NCI-H1930 (cell line): ENCODE measurements at places on chromosomes 16 and 17.

DNA sequence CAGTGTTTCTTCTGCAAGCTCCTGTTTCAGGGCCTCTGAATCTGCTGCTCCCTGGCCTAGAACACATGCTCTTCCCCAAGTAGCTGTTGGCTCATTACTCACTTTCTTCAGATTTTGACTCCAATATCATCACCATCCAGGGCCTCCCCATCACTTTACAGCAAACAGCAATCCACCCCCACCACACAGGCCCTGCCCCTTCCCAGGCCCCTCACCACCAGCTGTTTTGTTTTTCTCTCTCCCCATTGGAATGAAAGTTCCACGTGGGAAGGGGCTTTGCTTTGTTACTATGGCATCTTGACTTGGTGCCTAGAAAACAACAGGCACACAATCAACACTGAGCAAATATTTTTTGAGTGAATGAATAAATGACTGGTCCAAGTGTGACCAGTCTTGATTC, 4.0 kb downstream of the TMEM170A start:
- DNase-seq = no peak

DNA sequence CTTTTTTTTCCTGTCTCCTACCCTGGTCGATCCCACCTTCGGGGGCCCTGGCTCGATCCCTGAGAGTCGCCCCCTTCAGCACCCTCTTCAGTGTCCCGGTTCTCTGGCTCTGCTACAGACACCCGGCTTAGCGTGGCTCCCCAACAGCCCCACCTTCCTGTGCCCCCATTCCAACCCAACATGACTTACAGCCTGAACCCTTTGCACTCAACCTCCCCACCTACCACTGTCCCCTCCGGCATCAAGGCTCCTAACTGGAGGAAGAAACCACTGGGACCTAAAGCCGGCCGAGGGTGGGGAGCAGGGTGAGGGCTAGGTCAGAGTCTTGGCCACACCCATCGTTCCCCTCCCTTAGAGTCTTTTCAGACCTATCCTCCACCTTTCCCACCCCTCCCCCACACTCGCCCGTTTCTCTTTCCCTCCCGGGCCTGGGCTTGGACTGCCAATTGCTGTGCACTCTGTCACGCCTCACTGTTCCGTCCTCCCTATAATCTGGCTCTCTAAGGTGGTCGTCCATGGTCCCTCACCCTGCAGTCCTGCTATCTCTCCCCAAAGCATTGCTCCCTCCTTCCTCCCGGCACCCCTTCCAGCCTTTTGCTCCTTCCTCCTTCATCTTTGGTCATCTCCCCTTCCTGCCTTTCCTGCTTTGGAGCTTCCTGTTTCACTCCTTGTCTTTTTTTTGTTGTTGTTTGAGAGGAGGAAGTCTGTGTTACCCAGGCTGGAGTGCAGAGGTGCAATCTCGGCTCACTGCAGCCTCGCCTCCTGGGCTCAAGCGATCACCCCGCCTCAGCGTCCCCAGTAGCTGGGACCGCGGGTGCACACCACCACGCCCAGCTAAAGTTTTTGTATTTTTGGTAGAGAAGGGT, 890 bp upstream of the CLDN7 start:
- no peak for DNase-seq

- no peak for DNase-seq
These were observed 443.2 kb downstream of the XYLT1 start for GRCh38 chr16:17027488-17028129.

DNA sequence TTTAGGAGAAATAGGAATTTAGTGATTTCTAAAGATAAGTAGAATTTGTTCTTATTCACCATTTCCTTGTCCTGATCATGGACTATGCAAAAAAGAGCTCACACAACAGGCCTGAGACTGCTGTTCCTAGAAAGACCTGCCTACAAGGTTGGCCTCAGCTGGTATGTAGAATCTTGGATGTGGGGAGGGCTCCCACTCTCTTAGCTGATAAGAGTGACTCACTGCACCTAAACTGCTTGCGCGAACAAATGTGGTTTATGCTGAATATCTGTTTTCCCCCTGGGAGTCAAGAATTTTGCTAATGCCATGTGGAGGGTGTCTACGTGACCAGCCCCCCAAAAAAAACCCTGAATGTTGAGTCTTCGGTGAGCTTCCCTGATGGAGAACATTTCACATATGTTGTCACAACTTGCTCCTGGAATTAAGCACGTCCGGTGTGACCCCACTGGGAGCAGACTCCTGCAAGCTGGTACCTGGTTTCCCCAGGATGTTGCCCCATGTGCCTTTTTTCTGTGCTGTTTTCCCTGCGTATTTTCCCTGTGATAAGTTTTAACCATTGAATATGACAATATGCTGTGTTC, 68.8 kb upstream of the HSBP1 start:
- DNase-seq = no peak

DNA sequence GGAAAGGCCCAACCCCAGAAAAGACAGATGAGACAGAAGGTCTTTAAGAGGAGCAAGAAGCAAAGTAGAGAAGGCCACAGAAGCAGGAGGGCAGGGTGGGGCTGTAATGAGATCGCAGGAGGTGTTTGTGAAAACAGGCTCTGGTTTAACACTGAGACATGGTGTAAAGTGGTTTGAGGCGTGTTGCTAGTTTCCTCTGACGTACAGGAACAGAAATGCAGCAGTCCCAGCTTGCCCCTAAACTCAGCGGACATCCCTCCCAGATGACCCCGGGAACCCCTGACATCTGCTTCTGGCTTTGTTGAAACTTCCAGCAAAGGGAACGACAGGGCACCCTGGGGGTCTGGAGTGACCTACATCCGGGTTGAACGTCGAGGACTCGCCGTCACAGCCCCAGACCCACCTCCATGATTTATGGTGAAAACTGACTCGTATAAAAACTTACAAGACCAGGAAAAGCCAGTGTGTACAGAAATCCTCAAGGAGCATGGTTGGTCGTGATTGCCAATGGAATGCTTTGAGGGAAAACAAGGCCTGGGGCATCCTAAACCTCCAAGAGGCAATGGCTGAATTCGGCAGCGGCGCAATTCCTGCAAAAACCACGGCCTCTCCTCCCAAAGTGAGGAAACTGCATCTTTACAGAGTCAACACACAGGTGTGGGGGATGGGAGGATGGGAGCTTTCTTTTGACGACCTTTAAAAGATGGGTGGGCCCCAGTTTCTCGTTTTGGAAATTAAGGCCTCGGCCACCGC, 25.8 kb downstream of the LITAF start:
- no peak for DNase-seq

GRCh38 chr16:30948667-30949649, at the start of gene ORAI3:
TSS of gene ORAI3 (plus strand) at chr16:30949068. CDS start at chr16:30949290, 222 bp downstream.
- peak; percentile 44 for DNase-seq

DNA sequence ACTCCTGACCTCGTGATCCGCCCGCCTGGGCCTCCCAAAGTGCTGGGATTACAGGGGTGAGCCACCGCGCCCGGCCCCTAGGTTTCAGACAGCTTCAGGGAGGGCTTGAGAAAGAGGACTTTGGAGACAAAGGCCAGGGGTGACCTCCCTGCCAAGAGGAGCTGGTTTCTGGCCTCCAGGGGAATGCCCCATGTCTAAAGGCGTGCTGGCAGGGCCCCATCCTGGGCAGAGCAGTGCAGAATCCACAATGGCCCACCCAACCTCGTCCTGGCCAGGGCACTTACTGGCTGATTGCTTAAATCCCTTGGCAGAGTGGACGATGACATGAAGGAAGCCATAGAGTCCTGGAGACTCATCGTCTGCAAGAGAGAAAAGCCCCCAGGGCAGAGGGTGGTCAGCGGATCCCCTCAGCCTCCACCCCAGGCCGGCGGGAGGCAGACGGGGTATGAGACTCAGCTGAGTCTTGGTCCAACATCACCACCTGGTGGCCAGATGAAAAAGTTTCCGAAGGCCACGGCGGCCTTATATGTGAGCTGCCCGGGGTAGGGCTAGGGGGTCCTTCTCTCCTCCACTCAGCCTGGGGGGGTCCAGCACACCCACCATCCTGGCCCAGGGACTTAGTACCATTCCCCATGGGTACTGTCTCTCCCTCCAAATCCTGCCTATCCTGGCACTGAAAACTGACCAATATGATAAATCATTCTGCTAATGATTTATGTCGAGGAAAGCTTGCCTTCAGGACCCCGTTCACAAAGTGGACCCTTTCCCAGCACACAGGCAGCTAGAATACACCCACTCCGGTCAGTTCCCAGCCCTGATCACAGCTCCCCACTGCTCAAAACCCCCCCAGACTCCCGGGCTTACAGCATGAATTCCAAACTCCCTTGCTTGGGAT, 59.1 kb downstream of the TIMM22 start:
- peak; percentile 33 for DNase-seq

- DNase-seq = no peak
These were observed 8.3 kb upstream of the RBFOX3 start for GRCh38 chr17:79619196-79619595.

GRCh38 chr17:82804442-82805191, 35.2 kb downstream of the ZNF750 start:
- DNase-seq = no peak

- no peak for DNase-seq
These were observed 55.6 kb downstream of the COTL1 start for GRCh38 chr16:84562174-84562815.

DNA sequence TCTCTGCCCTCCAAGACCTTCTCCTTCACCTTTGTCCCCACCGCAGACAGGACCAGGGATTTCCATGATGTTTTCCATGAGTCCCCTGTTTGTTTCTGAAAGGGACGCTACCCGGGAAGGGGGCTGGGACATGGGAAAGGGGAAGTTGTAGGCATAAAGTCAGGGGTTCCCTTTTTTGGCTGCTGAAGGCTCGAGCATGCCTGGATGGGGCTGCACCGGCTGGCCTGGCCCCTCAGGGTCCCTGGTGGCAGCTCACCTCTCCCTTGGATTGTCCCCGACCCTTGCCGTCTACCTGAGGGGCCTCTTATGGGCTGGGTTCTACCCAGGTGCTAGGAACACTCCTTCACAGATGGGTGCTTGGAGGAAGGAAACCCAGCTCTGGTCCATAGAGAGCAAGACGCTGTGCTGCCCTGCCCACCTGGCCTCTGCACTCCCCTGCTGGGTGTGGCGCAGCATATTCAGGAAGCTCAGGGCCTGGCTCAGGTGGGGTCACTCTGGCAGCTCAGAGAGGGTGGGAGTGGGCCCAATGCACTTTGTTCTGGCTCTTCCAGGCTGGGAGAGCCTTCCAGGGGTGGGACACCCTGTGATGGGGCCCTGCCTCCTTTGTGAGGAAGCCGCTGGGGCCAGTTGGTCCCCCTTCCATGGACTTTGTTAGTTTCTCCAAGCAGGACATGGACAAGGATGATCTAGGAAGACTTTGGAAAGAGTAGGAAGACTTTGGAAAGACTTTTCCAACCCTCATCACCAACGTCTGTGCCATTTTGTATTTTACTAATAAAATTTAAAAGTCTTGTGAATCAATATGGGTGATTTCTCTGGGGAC, 12.2 kb downstream of the CX3CL1 start:
- DNase-seq = no peak

GRCh38 chr17:80259457-80260068, 1.1 kb upstream of the RNF213 start:
- DNase-seq = no peak

GRCh38 chr17:28173801-28174200, 131.3 kb downstream of the NLK start:
- DNase-seq = no peak

- no peak for DNase-seq
These were observed 2.6 kb downstream of the NUP88 start for GRCh38 chr17:5416901-5417300.

DNA sequence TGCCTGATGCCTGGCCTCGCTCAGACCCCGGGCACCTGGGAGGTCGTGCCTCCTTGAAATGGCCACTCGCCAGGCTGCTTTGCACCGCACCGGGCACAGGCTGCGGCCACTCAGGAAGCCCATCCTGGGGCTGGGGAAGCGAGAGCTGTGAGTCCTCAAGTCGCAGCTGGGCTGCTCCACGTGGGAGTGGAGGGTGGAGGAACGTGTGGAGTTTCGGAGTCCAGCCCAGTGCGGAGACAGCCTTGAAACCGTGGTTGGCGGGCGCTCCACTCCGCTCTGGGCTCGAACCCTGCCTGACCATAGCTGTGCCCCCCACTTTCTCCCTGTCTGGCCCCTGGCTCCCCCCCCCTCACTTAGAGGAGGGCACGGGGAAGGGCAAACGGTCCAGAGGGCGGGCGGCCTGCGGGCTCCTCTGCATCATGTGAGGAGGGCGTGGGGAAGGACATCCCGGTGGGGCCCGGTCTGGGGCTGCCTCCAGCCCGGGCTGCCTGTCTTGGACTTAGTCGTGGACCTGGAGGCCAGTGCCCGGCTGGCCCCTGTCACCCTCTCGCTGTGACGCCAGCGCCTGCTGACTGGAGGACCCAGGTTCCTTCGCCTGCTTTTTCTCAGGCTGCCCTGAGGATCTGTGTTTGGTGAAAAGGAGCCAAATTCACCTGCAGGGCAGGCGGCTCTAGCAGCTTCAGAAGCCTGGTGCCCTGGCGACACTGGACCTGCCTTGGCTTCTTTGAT, 2.5 kb downstream of the UBE2I start:
- no peak for DNase-seq

GRCh38 chr16:28205117-28205899, 6.5 kb downstream of the XPO6 start:
- no peak for DNase-seq

DNA sequence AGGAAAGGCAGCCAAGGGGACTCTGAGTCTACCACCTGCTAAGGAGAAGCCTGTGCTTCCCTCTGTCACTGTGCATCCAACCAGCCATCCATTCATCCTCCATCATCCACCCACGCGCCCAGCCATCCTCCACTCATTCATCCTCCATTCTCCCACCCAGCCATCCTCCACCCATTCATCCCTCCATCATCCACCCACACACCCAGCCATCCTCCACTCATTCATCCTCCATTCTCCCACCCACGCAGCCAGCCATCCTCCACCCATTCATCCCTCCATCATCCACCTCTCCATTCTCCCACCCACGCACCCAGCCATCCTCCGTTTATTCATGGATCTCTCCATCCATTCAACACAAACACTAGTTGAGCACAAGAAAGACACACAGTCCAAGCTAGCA, 74.1 kb downstream of the COG7 start:
- DNase-seq = no peak

- DNase-seq = no peak
These were observed 48.3 kb downstream of the WDR45B start for GRCh38 chr17:82599674-82600661.

DNA sequence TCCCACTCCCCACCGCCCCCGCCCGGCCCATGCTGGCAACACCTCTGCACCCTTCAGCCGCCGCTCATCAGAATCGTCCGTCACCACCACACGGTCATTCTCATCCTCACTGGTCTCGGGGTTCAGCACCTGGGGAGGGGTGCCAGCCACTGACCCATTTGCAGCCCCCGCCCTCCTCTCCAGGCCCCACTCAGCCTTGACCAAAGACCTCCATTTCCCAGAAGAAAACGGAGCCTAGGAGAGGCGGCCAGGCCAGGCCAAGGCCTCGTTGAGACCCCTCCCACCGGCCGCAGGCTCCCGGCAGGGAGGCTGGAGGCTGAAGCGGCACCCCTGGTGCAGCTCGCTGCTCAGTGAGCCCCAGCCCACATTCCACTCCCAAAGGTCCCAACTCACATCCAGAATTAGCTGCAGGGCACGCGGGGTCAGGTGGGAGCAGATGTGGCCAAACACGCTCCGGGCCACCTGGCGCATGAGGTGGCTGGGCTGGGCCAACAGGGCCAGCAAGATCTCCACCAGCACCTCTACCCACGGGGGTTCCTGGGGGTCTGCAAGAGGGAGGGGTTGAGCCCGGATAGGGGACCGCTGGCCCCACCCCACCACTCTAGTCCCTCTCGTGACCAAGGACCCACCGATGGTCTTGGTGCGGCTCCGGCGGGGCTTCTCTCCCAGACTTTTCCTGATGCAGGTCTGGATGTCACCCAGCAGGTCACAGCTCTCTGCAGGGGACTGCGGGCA, 9.8 kb downstream of the MYBBP1A start:
- no peak for DNase-seq
